ENCODE measurements at places on chromosomes 11 and 22. TPM values are rescaled to one million over a fixed set of nuclear protein-coding genes. Genes with fewer than 3 reads are reported as not detected.

- DNase-seq: no peak
Observed at GRCh38 chr11:20056109-20056949, 103.9 kb downstream of the DBX1 start.

DNA sequence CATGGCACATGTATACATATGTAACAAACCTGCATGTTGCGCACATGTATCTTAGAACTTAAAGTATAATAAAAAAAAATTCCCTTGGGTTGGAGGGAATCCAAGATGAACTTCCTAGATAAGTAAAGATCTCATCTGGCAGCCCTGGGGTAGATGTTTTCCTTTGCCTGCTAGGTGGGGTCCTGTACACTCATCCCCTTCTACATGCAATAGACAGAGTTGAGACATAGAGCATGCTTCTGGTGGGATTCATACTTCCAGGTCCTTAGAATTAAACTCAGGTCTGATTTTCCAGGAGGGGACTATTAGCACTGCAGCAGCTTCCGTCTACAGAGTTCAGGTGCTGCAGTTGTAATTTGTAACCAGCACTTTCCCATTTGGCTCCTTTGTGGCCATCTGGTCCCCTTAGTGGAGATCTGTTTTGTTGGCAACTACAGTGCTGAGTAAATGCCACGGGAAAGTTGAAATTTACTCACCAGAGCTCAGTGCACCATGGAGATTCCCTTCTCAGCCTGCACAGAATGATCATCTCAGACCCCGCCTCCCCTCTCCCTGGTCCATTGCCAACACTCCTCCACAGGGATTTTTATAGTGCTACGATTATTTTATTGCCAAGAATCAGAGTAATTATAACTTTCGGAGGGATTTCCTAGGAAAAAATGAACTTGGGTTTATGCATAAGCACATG, 220.1 kb upstream of the E2F8 start:
- DNase-seq: no peak

DNA sequence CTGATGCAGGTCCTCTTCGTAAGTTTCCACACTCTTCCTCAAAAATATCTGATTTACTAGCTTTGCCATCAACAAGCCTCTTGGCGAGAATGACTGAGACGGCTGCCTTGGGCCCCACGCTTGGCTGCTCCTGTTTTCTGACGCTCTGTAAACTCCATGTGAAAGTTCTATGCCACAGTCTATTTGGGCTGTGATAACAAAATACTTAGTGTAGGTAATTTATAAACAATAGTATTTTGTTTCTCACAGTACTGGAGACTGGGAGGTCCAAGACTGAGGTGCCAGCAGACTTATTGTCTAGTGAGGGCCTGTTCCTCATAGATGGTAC, 123.2 kb upstream of the SORL1-AS1 start:
- DNase-seq: no peak

GRCh38 chr22:28952857-28953256, 69.5 kb downstream of the ZNRF3 start:
- no peak for DNase-seq

- no peak for DNase-seq
Observed at GRCh38 chr11:75263944-75264349, 23.4 kb downstream of the TPBGL start.

DNA sequence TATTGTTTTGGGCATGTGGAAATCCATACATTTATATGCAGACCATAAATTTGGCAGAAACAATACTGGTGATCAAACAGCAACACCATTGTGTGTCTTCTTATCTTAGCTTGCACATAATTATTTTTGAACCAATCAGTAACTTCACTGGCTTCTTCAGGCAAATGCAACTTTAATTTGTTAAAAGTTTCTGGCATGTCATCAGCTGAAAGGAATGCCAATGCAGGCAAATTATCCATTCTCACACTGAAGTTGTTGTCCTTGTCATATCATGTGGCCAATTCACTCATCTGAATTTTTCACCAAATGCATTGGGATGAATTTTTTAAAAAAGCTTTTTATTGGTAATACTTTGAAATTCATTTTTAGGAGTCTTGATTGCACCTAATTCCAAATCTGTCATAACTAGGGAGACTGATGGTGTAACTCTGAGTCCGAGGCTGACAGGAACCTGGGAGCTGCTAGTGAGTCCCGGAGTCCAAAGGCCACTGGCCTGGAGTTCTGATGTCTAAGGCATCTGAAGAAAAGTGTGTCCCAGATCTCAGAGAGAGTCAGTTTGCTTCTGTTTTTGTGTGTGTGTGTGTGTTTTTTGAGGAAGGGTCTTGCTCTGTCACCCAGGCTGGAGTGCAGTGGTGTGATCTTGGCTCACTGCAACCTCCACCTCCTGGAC, 17.4 kb upstream of the OR10V1 start:
- no peak for DNase-seq

GRCh38 chr11:10348650-10349280, 43.9 kb downstream of the ADM start:
- no peak for DNase-seq

- no peak for DNase-seq
Observed at GRCh38 chr11:68503792-68504191, 43.2 kb downstream of the PPP6R3 start.

DNA sequence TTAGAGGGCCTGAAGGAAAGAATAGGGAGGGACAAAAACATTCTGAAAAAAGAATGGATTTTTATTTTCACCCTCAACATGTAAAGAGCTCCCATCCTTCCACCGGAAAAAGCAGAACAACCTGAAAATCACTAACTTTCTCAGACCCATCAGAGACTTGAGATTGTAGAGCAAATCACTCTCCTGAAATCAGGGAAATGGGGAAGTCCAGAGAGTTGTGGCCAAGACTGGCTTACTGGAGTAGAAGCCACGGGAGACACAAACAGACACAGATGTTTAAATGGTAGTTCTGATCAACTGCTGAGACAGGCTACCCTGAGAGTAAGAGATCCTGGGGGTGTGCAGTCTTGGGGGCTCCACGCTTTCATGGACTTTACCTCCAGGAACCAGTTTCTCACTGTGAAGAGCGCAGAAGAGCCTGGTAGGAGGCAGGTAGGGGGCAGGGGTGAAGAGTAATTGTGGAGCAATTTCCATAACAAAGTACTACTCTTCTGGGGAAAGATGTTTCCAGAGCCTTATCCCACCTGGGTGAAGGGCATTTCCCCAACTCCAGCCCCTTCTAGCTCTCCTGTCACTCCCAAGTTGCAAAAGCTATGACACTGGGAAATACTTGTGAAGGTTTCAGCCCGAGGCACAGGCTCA, 47.1 kb downstream of the ASCL2 start:
- no peak for DNase-seq

- no peak for DNase-seq
Observed at GRCh38 chr11:72541257-72541974, 107.1 kb upstream of the CLPB start.

- DNase-seq: no peak
Observed at GRCh38 chr11:5368502-5369043, 15.0 kb upstream of the OR51M1 start.

GRCh38 chr11:107653076-107653475, 58.8 kb downstream of the SLN start:
- no peak for DNase-seq

DNA sequence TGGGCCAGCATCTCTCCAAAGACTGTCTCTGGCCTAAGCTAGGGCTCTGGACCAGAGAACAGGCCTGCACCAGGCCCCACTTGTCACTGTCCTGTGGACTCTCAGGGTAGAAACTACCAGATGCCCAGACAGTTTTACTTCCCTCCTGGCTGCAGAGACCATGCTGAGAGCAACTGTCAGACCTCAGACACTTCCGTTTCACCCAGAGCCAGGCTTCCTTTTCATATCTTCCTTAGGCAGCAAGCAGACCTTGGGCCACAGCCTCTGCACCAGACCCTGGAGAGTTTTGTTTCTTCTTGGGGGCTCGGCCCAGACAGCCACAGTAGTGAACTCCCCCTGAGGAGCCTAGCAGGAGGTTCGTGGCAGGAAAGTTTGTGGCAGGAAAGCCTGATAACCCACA, 12.1 kb upstream of the FCHSD2 start:
- no peak for DNase-seq

GRCh38 chr11:120579611-120580031, 68.1 kb downstream of the GRIK4 start:
- DNase-seq: no peak

- peak; percentile 79 for DNase-seq
Observed at GRCh38 chr11:118171269-118172062, 5.0 kb downstream of the SCN2B start.

DNA sequence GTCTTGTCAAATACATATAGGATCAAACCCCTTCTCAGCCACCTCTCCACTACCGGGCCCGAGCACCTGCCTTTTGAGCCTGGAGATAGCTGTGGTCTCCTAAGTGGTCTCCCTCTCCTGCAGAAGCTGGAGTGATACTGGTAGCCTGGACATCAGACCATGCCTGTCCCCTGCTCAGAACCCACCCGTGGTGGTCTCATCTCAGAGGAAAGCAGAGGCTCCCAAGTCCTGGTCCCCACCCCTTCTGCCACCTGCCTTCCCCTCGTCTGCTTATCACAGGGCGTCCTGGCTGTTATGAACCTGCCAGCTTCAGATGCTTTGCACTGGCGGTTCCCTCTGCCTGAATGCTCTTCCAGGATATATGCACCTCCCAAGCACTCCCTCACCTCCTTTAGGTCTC, 50.5 kb upstream of the EIF3D start:
- no peak for DNase-seq

GRCh38 chr11:11016943-11017342, 159.1 kb upstream of the ZBED5 start:
- DNase-seq: no peak

- DNase-seq: no peak
Observed at GRCh38 chr11:125512106-125512505, 16.0 kb upstream of the FEZ1 start.

- DNase-seq: peak; percentile 80
Observed at GRCh38 chr22:50250555-50251476, at the start of gene HDAC10. Gene HDAC10 (minus strand): TSS chr22:50251265. CDS start chr22:50251032, 233 bp downstream.

DNA sequence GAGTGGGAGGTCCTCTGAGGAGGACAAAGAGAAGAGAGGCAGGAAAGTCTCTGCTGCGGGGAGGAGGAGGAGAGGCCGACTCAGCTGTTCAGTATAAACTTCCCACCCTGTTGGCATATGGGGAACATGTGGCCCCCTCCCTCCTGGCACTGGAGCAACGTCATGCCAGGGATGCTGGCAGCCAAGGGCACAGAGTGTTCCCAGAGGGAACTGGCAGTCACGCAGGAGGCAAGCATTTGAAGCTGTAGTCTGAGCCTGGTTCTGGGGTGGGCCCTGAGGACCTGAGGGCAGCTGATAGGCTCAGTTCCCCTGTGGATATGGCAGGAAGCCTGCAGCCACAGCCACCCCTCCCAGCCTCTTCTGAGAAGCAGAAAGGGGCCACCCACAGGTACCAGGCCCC, 67.1 kb upstream of the TSPAN18 start:
- no peak for DNase-seq

DNA sequence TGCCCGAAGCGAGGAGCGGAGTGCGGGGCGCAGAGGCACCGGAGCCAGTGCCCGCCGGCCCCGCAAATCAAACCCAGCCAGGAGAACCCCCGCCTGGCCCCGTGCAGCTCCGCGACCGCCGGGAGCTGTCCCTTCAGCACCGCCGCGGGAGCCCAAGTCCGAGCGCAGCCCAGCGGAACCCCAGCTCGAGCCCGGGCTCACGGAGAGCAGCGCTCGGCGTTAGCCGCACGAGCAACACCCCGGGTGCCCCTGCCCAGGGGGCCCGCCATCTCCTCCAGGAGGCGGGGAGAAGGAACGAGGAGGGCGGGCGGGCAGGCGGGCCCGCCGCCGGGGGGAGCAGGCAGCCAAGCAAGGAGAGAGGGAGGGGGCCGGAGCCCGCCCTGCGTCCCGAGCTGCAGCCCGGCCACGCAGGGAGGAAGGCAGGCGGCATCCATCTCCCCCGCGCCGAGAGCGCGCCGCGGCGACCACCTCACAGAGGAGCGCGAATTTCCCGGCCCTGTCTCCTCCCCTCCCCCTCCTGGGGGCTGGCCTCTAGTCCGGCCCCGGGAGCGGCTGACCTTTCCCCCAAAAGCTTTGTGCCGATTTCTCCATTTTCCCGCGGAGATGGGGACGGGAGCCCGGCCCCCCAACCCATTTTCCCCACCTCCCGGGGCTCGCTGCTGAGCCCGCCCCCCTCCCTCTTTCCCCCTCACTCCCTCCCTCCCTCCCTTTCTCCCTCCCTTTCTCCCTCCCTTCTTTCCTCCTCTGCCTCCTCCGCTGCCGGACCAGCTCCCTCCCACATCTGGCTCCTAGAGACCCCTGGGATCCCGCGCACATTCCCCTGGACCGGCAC, 621 bp downstream of the KCNC1 start:
- DNase-seq: peak; percentile 80

- no peak for DNase-seq
Observed at GRCh38 chr11:123587559-123587958, 66.9 kb downstream of the SCN3B start.

DNA sequence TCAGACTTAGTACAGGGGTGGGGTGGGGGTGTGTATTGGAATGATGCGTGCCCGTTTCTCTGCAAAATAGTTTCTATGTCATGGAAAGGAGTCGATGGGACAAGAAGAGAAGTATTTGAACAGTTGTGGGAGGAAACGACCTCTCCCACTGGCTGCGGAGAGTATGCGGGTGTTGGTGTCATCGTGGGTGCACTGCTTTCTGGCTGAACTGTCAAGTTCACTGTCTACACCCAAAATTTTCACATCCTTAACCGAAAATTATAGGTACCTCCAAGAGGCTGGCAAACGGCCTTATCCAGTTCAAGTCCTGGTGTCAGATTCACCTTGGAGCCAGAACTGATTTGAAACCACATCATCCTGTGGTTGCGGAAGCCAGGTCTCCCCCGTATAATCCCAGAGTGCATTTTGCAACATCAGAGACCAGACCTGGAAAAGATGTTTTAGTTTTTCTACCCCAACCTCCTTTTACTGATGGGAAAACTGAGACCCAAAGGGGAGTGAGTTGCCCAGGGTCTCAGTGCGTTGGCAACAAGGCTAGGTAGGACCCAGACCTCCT, 497 bp upstream of the SSRP1 start:
- DNase-seq: no peak

DNA sequence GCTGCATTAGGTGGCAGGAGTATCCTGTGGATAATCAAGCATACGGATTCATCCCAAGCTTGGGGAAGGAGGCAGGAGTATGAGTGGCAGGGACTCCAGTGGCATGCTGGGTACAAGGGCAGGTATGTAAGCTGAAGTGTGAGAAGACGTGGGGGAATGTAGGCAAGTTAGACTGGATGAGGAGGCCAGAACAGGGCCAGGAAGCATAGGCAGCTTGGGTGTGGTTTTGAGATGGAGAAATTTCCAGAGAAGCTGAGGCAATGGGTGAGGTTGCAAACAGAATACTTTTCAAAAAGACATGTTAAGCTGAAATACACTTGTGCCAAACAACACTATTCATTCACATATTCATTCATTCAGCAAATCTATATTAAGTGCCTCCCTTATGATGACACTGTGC, 43.1 kb upstream of the AMOTL1 start:
- DNase-seq: no peak

The TTC28 gene
- total RNA-seq: 14.9 TPM

The ADAMTS15 gene
- total RNA-seq: 2.6 TPM

The PATZ1 gene
- total RNA-seq: 15.1 TPM

The STARD10 gene
- total RNA-seq: 90.5 TPM

The CD6 gene
- total RNA-seq: not detected

The GAB4 gene
- total RNA-seq: not detected

The AASDHPPT gene
- total RNA-seq: 33.1 TPM

The ROM1 gene
- 2.4 TPM for total RNA-seq

The OR52E8 gene
- not detected for total RNA-seq

The CALCA gene
- not detected for total RNA-seq

The DGKZ gene
- 44.7 TPM for total RNA-seq

The SEPTIN3 gene
- under 0.01 TPM for total RNA-seq

The OR8D4 gene
- not detected for total RNA-seq

The GPR83 gene
- not detected for total RNA-seq

All from lung microvascular endothelial cell (primary cell).